ENCODE measurements at places on chromosomes 13 and 19. TPM values are rescaled to one million over a fixed set of nuclear protein-coding genes. Genes with fewer than 3 reads are reported as not detected.

Gene CD79A
- 0.13 TPM for total RNA-seq

Gene BSG
- total RNA-seq, result 268 TPM

Gene PLEKHF1
- 4.8 TPM for total RNA-seq

Gene STOML3
- not detected for total RNA-seq

GRCh38 chr13:29513981-29514719 is 81.3 kb downstream of the SLC7A1 start:
- DNase-seq, result no peak

- DNase-seq, result no peak
These were observed 16.1 kb downstream of the SBK2 start for GRCh38 chr19:55520691-55521292.

- DNase-seq, result no peak
These were observed 112.2 kb downstream of the FGF14 start for GRCh38 chr13:102289606-102290005.

DNA sequence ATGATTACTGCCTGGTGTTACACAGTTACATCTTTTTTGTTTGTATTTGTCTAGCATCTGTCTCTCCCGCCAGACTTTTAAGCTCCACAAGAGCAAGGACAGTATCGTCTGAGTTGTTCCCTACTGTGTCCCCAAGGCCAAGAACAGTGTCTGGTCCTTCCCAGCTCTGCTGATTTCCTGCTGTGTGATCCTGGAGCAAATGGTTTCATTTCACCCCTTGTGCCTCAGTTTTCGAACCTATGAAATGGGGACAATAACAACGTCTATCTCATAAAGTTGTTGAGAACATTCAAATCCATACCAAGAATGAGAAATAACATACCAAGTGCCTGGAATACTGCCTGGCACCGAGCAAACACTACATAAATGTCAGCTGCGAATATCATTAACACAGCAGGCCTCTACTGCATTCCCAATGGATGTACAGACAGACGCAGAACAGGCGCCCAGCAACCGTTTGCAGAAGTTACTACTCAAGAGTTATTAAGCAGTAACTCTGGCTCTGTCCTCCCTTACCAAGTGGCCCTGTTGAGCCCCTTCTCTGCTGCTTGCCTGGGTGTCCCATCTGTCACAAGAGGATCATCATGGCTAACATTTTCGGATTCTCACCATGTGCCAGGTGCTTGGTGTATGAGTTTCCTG is 11.4 kb downstream of the XRCC1 start:
- no peak for DNase-seq

DNA sequence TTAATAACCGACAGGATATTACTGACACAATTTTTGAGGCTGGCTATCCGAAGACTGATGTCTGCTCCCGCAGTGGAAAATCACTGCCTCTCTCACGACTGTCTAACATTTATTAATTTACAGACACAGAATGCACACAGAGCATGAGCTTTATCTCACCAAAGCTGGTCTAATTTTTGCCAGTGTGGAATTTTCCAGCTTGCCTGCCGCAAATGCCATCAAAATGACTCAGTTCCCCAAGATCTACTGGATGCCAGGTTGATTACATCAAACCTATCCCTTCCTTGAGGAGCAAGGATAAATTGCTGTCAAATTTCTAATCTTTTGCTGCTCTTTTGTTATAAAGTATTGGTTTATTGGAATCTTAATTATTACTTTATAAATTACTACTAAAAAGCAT is 1775.1 kb upstream of the PCDH20 start:
- no peak for DNase-seq

DNA sequence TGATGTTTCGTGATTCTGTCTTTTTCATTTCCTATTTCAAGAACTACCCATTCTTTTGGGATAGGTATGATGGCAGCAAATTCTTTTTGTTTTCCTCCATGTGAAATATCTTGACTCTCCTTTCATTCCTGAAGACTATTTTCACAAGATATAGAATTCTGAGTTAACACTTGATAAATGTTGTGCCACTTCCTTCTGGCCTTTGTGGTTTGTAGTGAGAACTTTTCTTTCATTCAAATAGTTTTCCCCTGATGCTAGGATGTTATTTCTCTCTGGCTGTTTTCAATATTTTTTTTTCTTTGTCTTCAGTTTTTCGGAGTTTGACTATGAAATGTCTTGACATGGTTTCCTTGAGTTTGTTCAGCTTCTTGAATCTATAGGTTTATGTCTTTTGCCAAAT is 8.3 kb upstream of the TUBGCP3 start:
- DNase-seq, result no peak

DNA sequence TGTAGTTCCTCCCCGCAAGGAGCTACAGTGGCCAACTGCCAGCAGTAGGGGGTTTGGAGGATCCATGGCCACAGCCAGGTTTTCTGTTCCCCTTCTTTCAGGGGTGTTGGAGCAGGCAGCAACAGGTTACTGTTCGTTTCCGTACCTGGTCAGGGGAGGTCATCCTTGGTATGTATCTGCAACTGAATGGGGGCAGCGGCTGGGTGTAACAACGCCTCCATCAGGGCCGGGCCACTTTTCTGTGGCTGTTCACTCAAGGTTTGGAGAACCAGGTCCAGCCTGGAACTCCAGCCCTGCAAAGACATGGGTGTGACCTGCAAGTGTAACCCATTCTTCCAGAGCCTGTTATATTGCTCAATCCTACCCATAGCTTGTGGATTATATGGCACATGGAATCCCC is 732.3 kb upstream of the MIR17HG start:
- no peak for DNase-seq

DNA sequence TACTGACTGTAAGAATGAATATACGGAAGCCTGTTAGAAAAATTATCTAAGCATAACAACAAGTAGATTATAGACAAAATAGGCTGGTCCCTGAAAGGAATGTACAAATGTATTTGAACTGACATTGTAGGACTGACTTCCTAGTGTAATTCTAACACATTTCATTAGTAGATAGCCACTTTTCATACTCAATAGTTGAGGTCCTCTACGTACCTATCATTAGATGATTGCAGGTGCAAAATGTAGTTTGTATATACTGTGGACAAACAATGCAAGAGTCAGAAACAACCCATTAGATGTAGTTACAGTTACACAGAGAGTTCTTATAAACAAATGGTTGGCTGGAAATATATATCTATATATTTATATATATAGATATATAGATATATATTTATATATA is 402.3 kb upstream of the SLITRK6 start:
- DNase-seq, result no peak

GRCh38 chr19:14770944-14771839 is 7.2 kb downstream of the ADGRE2 start:
- DNase-seq, result no peak

DNA sequence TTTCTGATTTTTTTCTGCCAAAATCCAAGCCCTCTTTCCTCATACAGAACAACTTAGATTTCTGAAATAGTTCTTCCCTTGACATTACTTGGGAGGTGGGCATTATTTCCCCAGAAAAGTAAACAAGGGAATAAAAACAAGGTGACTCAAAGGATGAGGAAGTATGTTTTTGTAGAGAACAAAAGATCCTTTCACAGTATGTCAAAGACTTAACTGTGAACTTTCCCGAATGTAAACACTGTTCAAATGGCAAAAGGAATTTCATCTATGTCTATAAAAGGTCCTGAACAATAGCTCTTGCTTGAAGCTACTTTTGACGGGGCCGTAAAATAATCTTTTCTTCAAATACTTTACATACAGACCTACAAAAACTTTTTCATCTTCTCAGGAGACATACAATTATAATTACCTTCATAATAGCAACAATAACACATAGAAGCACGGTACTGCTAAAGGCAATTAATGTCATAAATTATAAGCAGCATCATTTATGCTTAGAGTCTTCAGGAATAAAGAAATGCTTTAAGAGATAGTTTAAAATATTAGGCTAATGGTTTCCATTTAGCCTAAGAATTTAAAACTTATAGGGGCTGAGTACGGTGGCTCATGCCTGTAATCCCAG is 191.1 kb downstream of the RGCC start:
- DNase-seq, result peak; percentile 90

DNA sequence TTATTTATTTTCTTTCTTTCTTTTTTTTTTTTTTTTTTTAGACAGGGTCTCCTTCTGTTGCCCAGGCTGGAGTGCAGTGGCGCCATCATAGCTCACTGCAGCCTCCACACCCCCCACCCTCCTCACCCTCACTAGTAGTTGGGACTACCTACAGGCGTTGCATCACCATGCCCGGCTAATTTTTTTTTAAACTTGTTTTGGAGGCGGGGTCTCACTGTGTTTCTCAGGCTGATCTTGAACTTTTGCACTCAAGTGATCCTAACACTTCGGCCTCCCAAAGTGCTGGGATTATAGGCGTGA is 33.6 kb downstream of the GJA3 start:
- no peak for DNase-seq

DNA sequence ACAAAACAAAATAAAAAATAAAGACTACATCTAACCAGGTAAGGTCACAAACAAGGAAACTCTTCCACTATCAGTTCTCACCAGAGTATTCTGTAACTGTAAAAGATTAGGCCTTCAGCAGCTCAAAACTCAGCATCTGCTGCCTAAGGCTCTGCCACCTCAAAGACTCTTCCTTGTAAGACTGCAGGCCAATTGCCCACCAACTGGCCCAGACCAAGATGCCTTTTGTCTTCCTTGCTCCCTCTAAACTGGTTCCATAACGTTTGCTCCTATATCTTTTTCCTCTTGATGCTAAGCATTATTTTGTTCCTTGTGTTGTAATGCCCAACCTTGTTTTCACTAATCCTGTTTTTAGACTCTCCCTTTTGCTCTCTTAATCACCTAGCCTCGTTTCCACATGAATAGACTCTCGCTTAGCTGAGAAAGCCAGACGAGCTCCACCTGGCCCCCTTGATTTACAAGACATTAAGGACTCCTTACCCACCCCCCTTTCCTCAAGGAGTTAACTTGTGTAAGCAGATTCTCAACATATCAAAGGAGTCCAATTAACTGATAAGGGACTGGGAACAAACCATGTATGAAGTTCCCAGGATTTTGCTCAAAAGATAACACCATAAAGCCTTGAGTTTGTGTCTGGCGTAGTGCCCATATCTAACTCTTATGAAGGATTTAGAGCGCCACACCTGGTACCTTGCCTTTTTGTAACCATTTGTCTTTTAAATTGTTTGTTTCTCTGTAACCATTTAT is 1.5 kb downstream of the ZNF814 start:
- DNase-seq, result no peak

- DNase-seq, result no peak
These were observed 11.7 kb upstream of the ADGRE5 start for GRCh38 chr19:14369399-14370168.

DNA sequence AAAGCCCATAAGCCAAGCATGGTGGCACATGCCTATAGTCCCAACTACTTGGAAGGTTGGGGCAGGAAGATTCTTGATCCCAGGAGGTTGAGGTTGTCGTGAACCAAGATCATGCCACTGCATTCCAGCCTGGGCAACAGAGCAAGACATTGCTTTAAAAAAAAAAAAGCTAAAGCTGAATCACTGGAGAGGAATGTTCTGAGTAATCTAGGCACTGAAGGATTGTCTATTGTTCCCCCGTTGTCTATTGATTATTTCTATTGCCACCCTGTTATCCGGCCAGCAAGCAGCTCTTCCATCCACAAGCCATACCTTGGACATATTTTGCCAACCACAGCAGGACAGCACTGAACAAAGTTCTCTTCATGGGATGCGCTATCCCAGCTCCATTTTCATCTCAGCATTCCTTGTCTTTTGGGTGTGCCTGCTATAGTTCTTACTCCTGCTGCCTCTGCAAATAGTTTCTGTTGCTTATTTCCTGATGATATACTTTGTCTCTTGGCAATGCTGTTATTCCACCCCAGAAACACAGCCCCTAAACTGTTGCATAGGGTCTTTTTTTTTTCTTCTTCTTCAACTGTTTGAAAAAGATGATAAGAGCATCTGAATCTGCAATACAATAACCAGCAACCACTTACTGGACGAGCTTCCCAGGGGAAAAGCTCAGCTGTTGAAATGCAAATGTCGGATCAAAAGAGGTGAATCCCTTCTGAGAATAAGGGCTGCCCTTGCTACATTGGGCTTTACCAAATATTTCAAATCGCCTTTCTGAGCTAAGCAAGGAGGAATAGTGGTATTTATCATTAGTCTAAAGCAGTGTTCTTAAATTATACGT is 22.2 kb upstream of the SIAH3 start:
- DNase-seq, result peak; percentile 16

DNA sequence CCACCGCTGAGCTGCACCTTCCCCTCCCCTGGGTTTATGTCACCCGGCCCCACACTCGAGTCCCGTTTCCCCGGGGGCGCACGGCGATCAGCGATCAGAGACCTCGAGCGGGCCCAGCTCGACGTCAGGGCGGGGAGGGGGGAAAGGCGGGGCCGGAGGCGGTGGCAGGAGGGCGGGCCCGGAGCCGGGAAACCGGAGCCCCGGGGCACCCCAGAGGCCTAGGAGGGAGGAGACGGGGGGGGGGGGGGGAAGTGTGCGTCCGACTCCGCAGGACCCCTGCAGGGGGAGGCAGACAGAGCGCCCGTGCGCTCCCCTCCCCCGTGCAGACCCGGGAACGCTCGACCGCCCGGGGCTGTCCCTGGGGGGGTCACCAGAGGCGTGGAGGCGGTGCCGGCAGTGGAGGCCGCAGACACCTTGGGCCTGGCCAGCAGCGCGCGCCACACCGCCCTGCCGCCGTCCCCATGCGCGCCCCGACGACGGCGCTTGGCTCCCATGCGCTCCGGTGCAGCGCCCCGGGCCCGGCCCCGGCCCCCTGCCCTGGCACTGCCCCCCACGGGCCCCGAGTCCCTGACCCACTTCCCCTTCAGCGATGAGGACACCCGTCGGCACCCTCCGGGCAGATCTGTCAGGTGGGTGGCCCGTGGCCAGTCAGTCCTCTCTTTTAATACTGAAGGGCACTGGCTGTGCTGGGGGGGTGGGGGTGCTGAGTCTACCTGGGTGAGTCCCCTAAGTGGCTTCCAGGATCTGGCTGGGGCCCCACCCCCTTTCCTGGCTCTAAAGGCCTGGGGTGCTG is 11.8 kb downstream of the PDE4A start:
- DNase-seq, result no peak

DNA sequence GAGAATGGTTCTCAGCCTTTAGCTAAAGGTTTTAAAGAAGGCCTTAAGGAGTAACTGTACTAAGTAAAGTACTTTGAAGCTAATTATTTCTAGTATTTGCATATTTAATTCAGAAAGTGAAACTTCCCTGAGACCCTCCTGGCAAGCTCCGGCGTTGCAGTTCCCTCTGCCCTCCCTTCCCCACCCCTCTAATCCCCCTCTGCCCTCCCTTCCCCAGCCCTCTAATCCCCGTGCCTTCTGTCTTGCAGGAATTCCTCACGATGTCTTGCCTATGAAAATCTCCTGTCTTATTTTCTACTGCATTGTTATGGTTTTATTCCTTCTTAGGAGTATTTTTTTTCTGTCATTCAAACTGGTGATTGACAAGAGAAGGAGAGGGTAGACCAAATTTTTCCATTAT is 236.9 kb downstream of the COL4A1 start:
- no peak for DNase-seq

Measured in dermis microvascular lymphatic vessel endothelial cell (primary cell).